ENCODE measurements at places on chromosomes 3 and 15.

- H3K27me3 ChIP-seq = peaks cover under 1% of the 10 kb centered on the region
- H3K36me3 ChIP-seq = no peaks in the 10 kb centered on the region
- H3K4me1 ChIP-seq = no peaks in the 10 kb centered on the region
- H3K4me3 ChIP-seq = no peak overlapping the region
- no peak overlapping the region for H3K27ac ChIP-seq
- DNase-seq = no peak
These were observed 216.9 kb downstream of the ATP8B4 start for GRCh38 chr15:49901996-49902684.

GRCh38 chr3:87461443-87461842 lies 185.1 kb upstream of the POU1F1 start:
- H3K27me3 ChIP-seq = peaks cover 5% of the 10 kb centered on the region
- H3K4me3 ChIP-seq = no peak overlapping the region
- DNase-seq = no peak
- H3K27ac ChIP-seq = no peak overlapping the region

GRCh38 chr15:98513428-98513986 lies 134.8 kb upstream of the IGF1R start:
- H3K27ac ChIP-seq = no peak overlapping the region
- H3K36me3 ChIP-seq = no peaks in the 10 kb centered on the region
- H3K4me1 ChIP-seq = no peaks in the 10 kb centered on the region

GRCh38 chr15:91950631-91951329 lies 97.3 kb downstream of the SLCO3A1 start:
- no peak overlapping the region for H3K4me3 ChIP-seq
- H3K27me3 ChIP-seq = no peaks in the 10 kb centered on the region
- no peaks in the 10 kb centered on the region for H3K36me3 ChIP-seq
- no peak overlapping the region for H3K27ac ChIP-seq
- no peak for DNase-seq

DNA sequence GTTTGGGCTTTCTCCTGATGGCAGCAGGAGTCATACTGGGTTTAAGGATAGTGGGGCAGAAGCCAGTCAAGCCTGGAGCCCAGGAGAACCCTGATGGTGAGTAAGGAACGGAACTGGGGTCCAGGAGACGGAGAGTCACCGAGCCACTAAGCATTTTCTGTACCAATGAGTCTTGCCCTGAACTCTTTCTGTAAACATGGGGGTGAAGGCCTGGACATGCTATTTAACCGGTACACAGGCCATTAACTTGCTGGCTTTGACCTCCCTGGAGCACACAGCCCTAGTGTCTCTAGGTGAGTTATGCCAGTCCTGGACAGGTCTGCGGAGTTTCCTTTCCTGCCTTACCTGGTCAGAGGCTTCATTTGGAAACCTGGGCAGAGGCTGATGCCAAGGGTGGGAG lies 3.9 kb downstream of the SLC6A6 start:
- peaks cover 48% of the 10 kb centered on the region for H3K4me1 ChIP-seq
- no peaks in the 10 kb centered on the region for H3K36me3 ChIP-seq
- no peaks in the 10 kb centered on the region for H3K27me3 ChIP-seq
- peak overlapping the region; percentile 79 for H3K27ac ChIP-seq

- peaks cover 4% of the 10 kb centered on the region for H3K27me3 ChIP-seq
- H3K4me3 ChIP-seq = no peak overlapping the region
- H3K27ac ChIP-seq = no peak overlapping the region
- no peaks in the 10 kb centered on the region for H3K36me3 ChIP-seq
- no peak for DNase-seq
- H3K4me1 ChIP-seq = peaks cover 8% of the 10 kb centered on the region
These were observed 1.7 kb downstream of the P2RY13 start for GRCh38 chr3:151327571-151328198.

DNA sequence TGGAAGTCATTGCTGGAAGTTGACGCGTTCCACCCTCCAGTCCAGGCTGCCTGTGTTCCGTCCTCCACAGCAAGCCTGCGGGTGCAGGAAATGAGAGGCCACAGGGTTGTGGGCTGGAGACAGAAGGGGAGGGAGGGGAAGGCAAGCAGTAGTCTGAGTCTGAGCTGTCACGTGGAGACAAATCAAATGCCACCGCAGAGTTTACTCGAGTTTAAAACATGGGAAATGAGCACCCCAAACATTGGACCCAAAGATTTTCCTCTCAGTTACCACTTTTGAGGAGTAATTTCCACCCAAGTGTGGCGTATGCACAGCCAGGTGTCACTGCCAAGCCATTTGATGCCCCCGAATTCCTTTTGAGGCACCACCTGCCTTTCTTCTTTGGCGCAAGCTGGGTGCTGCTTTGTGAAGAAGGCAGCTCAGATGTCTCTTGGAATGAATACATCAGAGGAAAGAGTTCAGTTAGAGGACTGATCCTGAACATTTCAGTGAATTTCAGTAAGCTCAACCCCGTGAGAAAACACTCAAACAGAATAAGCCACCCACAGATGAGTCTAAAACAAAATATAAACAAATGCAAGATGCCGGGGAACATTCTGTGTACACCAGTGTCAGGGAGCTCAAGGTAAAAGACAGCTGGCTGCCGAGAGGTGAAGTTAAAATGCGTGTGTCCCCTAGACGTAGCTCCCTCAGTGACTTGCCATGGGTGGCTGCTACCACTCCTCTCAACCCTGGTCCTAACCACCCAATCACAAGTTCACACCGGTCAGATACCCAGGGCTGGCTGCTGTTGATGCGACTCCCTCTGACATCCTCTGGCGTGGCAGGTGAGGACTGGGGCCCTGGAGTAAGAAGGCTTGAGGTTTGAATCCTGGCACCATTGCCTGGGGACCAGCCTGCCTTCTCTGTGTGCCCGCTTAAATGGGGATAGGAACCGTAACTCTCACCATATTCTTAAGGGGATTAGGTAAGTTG lies 203.8 kb downstream of the UACA start:
- peaks cover 11% of the 10 kb centered on the region for H3K4me1 ChIP-seq
- no peak overlapping the region for H3K4me3 ChIP-seq
- H3K27me3 ChIP-seq = no peaks in the 10 kb centered on the region
- no peaks in the 10 kb centered on the region for H3K36me3 ChIP-seq
- H3K27ac ChIP-seq = no peak overlapping the region

DNA sequence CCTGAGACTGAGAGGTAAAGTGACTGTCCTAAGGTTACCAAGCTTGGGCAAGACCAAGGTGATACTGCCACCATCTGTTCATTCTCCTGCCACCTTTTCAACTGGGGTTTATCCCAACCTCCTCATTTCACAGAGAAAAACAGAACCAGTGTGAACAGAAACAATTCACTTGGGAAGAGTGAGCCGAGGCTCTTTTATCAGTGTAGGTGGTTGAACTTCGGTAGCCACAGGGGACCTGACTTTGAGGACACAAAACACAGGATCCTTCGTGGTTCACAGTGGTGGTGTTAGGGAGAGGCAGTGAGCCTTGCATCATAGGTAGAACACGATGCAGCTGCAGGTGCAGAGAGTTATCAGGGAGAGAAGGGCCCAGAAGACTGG lies 72.8 kb upstream of the ICE2 start:
- peaks cover 96% of the 10 kb centered on the region for H3K4me1 ChIP-seq
- DNase-seq = no peak

DNA sequence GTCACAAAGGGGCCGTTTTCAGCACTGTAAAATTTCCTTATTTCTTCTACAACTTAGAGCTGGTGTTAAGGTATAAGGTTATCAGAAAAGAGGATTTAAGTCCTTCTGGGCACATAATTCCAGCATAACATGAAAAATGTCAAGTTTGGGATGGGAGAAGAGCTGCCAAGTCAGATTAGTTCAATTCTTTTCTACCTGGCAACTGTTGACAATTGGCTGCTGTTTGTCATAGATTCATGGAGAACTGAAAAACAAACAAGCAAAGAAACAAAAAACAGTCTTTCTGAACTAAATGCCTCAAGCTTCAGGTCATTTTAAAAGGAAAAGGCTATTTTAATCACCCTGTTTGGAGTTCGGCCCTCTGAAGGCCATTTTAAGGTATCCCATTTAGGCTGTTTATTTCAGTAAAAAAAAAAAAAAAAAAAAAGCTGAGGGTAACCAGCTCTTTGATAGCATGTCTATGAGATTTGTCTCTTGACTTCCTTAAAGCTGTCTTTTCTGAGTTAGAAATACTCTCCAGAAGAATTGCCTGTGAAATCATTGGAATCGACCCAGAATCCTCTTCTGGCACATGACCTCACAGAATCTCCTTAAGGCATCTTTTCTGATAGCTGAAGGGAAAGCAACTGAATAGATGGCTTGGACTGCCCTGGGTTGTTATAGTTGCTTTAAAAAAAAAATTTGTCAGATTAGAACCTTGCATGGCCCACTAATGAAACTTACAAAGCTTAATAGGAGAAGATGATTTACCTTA lies 173.3 kb downstream of the SEMA6D start:
- H3K27ac ChIP-seq = no peak overlapping the region
- H3K36me3 ChIP-seq = no peaks in the 10 kb centered on the region
- H3K4me1 ChIP-seq = no peaks in the 10 kb centered on the region
- no peak for DNase-seq
- H3K27me3 ChIP-seq = peaks cover 21% of the 10 kb centered on the region
- H3K4me3 ChIP-seq = no peak overlapping the region

- H3K27me3 ChIP-seq = peaks cover 5% of the 10 kb centered on the region
- no peak overlapping the region for H3K4me3 ChIP-seq
- no peaks in the 10 kb centered on the region for H3K4me1 ChIP-seq
- DNase-seq = no peak
These were observed 8.7 kb upstream of the NDUFB4 start for GRCh38 chr3:120587332-120587975.

DNA sequence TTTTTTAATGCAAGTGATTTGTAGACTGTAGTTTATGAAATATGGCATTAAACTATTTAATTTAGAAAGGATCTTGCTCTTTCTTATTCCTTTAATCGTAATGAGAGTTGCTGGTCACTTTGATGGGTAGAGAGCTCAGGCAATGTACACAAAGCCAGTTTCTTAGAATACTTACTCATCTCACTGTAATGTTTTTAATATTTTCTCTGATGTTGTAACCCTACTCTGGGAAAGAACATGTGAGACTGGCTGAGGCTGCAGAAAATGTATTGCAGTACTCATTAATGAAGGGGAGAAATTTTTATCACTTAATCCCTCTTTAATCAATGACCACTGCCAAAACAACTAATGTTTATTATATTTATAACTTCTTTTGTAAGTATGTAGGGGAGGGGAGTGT lies 479.4 kb upstream of the KCNMB2 start:
- H3K27ac ChIP-seq = no peak overlapping the region
- H3K36me3 ChIP-seq = no peaks in the 10 kb centered on the region
- no peak overlapping the region for H3K4me3 ChIP-seq
- DNase-seq = no peak
- H3K27me3 ChIP-seq = no peaks in the 10 kb centered on the region

- peaks cover 3% of the 10 kb centered on the region for H3K36me3 ChIP-seq
- no peak for DNase-seq
- no peak overlapping the region for H3K4me3 ChIP-seq
- no peaks in the 10 kb centered on the region for H3K27me3 ChIP-seq
These were observed 24.4 kb downstream of the FAN1 start for GRCh38 chr15:30928076-30928475.

GRCh38 chr15:35141743-35142471 lies 56.8 kb upstream of the NANOGP8 start:
- DNase-seq = no peak
- no peaks in the 10 kb centered on the region for H3K4me1 ChIP-seq

- peaks cover 14% of the 10 kb centered on the region for H3K36me3 ChIP-seq
- H3K27ac ChIP-seq = no peak overlapping the region
- H3K4me1 ChIP-seq = no peaks in the 10 kb centered on the region
- DNase-seq = no peak
These were observed 1200.5 kb downstream of the SI start for GRCh38 chr3:163877805-163878204.

DNA sequence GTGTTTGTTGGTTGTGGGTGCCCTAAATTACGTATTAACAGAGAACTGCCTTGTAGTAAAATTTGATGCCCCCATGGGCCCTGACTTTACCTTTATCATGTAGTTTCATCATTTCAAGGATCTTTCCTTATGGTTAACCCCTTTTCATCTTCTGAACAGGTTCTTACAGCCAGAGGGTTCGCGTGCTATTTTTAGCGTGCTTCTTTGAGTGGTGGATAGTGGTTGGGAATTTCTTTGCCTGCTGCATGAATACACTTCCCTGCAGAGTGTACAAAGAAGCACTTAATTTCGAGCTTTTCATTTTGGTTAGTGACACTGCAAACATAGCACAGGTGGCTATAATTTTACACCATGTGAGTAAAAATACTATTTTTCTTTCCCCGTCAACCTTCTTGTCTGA lies 231.8 kb downstream of the ROBO2 start:
- no peaks in the 10 kb centered on the region for H3K27me3 ChIP-seq
- no peaks in the 10 kb centered on the region for H3K36me3 ChIP-seq
- no peak overlapping the region for H3K4me3 ChIP-seq

DNA sequence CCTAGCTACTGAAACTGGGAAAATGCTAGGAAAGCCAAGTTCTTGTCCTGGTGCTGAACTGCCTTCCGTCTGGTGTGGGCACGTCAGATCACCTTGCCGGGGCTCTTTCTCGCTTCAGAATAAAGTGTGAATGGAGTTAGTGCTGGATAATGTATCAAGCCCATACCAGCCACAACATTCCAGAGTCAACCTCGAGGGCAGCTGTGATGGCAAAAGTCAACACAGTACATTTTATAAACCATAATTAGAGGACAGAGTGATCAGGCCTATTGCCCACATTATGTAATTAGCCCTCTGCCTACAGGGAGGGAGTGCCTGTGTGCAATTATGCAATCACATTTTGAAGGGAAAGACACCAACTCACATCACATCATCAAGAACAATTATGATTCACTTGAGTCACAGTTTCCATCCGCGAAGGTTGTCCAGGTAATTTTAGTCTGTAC lies 165.2 kb downstream of the RORA start:
- peaks cover 15% of the 10 kb centered on the region for H3K27me3 ChIP-seq
- DNase-seq = no peak
- no peaks in the 10 kb centered on the region for H3K36me3 ChIP-seq
- H3K4me1 ChIP-seq = no peaks in the 10 kb centered on the region
- no peak overlapping the region for H3K27ac ChIP-seq

DNA sequence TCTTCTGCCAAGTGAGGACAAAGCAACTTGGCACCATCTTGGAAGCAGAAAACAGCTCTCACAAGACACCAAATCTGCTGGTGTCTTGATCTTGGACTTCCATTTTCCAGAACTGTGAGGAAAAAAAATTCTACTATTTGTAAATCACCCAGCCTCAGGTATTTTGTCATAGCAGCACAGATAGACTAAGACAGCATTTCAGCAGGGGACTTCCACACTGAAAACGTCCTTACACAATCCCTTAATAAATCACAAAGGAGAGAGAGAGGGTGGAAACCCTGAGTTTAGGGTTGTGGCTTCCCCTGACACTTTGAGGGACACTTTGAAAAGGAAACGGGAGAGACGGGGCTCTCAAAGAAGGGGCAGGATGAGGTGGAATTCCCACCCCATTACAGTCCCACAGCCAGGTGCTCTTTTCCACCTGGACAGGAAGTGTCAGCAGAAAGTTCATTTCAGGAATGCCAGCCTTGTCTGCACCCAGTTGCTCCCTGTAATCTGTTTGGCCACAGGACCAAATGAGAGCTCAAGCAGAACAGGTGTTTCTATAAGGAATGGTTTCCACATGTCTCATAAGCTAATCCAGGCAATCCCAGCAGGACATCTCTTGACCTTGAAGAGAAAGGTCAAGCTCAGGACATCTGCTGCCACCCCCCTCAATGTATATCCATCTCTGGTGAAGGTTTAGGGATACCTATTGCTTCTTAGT lies 51.3 kb downstream of the MYLK start:
- H3K4me1 ChIP-seq = no peaks in the 10 kb centered on the region
- no peak for DNase-seq
- no peak overlapping the region for H3K27ac ChIP-seq
- H3K36me3 ChIP-seq = no peaks in the 10 kb centered on the region

GRCh38 chr15:68278345-68278594 lies 725 bp downstream of the FEM1B start:
- peaks cover 2% of the 10 kb centered on the region for H3K27me3 ChIP-seq
- H3K27ac ChIP-seq = peak overlapping the region; percentile 99
- H3K36me3 ChIP-seq = no peaks in the 10 kb centered on the region
- H3K4me3 ChIP-seq = peak overlapping the region; percentile 96

Data from naive thymus-derived CD8-positive, alpha-beta T cell (primary cell).